AG08396 (cell line): ENCODE measurements at places on chromosomes 13 and 19.

DNA sequence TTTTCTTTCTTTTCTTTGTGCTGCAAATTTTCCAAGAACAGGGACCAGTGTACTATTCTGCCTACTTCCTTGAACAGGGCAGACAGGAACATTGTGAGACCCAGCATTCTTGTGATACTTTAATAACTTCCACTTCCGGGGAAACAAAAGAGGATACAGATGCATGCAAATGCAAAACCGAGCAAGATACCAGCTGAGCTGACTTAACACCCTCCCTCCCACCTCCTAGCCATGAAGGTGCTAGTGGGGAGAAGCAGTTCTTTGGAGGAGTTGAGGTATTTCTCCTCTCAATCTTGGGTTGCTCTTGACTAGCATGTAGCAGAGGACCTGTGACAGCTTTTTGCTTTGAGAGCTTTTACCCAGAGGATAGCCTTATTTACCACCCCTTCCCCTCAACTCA, 111.2 kb downstream of the KLF5 start:
- DNase-seq = no peak

GRCh38 chr19:11296264-11296663, 304 bp downstream of the TSPAN16 start:
- DNase-seq = no peak

- peak; percentile 59 for DNase-seq
Measured at GRCh38 chr19:10228920-10229319, 2.2 kb downstream of the S1PR2 start.

DNA sequence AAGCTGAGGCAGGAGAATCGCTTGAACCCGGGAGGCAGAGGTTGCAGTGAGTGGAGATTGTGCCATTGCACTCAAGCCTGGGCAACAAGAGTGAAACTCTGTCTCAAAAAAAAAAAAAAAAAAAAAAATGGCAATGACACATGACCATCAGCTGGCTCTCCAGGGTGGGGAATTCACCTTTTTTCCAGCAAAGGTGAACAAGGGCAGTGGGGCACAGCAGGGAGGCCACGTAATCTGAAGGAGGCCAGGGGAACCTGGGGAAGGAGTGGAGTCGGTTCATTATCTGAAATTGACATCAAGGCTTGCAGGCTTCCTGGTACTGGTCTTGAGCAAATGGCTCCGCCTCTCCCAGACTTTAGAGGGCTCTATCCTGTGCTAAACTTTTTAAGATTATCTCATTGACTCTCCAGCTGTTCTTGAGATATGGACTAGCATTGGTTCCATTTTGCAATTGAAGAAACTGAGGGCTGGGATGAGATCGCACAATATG, 28.1 kb downstream of the KEAP1 start:
- peak; percentile 1 for DNase-seq

DNA sequence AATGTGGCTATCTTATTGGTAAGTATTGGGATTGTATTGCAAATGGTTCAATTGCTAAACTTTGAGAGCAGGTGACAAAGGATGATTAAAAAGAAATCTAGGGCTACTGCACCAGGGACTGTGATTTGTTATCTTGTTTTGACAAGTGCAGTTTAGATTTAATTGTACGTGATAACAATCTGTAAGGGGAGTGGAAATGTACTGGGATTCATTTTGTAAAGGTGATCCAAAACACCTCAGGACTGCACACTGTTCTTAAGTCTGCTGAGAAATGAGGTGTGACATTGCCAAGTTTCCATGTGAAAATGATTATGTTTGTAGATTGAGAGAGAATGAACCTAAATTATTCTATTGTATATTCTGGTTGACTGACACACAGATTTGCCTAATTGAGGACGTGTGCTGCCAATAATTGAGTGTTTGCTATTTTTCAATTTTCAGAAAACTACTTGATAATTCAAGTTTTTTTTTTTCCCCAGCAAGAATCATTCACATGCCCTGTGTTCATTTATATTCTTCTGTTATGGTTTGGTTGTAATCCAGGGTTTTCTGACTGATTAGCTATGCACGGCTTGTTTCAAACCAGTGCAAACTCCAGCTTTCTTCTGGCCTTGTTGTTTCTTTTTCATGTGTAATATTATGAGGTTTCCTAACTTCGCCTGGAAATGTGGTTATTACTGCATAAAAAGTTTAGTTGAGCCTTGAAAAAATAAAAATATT, 308.0 kb downstream of the OLFM4 start:
- DNase-seq = no peak

DNA sequence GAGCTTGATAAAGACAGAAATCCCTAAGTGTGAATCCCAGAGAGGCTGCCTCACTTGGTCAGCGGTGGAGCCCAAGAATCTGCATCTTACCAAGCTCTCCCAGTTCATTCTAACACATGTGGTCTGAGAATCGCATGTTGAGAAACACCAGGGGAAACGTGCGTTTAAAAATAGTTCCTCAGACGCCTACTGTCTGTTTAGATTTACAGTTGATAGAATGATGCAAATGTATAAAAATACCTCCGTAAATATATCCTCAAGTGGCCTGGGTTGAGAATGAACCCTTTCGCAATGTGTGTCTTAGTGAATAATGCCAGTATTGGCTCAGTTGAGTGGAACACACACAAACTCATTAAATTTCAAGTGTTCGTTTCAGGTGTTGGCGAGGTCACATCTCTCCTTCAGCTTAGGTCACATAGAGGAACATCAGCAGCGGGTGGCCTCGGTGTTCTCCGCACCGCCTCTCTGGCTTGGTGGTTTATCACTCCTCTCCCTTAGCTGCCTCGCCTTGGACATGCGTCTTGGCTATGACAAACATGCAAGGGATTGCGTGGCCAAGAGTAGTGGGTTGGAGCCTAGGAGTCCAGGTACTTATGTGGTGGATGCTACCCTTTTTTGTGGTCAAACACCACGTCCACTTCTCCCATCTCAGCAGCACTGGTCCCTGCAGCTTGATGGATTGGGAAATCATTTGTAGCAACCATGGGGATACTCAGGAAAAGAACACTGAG, 117.6 kb upstream of the SPATA13 start:
- no peak for DNase-seq

DNA sequence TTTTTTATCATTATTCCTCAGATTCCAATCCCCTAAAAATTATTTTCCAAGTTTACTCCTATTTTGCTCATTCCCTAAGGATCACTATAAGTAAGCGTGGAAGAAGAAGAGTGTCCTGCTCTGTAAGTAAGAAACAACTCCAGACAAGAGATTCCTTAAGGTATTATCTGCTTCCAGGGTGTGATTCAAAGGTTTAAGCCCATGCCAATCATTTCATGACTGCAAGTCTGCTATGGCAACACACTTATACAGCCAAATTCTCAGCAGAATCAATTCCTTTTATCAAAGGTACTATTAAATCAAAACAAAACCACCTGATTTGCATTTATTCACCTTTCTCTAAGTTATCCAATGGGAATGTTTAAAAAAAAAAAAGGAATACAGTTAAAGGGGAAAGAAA, 43.7 kb downstream of the FOXO1 start:
- DNase-seq = no peak

DNA sequence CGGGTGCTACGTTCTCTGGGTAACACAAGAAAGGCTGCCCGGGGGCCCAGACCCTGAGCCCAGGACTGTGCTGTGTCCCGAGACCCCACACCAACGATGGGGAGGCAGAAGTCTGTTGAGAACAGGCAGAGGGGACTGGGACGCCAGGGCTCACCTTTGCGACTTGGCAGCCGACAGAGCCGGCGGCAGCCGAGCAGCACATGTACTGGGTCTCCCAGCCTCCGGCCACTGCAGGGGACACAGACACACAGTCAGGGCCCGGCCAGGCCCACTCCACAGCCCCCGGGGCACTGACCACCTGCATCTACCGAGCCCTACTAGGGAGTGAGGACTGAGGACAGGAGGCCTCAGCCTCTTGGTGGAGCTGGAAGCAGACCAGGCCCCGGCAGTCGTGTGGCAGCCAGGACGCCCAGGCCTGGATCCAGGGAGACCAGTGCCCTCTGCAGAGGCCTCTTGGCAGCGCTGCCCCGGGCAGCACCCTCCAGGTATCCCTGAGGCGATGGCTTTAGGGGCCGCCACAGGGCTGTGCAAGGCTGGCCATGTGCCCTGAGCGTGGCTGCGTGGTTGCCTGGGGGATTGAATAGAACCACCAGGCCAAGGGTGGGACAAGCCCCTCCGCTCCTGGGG, 5.6 kb upstream of the ATP8B3 start:
- no peak for DNase-seq

DNA sequence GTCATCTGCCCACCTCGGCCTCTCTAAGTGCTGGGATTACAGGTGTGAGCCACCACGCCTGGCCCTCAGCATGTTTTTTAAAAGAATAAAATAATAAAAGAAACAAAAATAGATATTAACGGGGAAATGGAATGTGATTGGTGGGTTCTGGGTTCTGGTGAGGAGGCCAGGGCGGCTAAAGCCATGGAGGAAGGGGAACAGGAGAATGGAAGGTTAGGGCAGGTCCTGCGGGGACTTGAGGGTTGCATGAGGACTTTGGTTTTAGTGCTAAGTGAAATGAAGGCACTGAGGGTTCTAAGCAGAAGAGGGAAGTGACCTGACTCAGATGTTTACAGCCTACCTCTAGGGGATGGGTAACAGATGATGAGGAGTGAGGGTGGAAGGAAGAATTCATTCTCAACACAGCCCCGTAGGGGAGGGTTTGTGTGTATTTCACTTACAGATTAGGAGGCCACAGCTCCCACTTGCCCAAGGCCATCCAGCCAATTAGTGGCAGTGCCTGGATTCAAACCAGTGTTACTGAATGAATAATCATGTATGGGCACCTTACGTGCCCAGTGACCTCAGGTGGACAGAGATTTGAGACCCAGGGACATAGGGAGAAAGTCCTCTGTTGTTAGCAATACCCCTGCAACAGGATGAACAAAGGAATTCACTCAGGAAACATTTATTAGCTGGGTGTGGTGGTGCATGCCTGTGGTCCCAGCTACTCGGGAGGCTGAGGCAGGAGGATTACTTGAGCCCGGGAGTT, 6.7 kb upstream of the MRPL4 start:
- no peak for DNase-seq

- DNase-seq = no peak
Measured at GRCh38 chr19:49814010-49814409, 918 bp upstream of the FUZ start.

DNA sequence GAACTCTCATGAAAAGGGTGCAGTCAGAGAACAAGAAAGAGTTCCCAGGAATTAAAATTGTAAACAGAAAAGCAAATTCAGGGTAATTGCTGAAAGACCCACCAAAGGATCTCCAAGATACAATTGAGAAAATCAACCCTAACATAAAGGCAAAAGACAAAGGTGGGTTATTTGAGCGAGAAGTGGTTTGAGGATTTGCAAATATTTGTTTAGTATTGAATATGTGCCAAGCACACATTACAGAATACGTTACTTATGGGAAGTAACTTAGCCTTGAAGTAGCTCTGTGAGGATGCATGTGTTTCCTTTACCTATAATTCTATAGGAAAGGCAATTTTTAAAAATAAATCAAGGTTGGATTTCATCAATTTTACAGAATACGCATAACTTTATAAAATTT, 10.0 kb upstream of the CEACAM21 start:
- no peak for DNase-seq

- DNase-seq = no peak
Measured at GRCh38 chr13:34647379-34648150, 294.5 kb upstream of the NBEA start.

- no peak for DNase-seq
Measured at GRCh38 chr19:3113100-3114017, 19.2 kb downstream of the GNA11 start.

DNA sequence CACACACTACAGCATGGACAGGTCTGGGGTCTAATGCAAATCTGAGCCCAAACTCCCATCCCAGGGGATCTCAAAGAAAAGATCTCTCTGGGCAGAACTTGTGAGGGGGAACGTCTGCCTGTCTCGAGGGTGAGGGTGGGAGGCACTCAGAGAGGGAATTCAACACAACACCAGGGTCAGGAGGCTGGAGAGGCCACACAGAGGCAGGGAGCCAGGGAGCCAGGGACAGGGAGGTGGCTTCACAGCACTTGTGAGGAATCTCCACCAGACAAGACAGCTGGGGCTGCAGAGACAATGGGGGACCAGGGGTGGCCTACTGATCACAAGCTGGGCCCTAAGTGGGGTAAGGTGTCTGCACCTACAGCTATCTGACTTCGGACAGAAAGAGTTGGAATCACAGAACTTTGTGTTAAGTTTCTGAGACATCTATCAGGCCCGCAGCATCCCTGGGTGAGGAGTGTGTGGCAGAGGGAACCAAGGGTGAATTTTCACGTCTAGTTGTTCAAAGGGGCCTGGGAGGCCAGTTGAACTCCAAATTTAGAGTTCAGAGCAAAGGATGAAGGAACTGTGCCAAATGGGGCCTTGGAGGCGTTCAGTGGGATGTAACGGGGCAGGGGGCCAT, 12.7 kb upstream of the AKAP8L start:
- no peak for DNase-seq

GRCh38 chr19:2087621-2088100, 8.5 kb downstream of the MOB3A start:
- no peak for DNase-seq

DNA sequence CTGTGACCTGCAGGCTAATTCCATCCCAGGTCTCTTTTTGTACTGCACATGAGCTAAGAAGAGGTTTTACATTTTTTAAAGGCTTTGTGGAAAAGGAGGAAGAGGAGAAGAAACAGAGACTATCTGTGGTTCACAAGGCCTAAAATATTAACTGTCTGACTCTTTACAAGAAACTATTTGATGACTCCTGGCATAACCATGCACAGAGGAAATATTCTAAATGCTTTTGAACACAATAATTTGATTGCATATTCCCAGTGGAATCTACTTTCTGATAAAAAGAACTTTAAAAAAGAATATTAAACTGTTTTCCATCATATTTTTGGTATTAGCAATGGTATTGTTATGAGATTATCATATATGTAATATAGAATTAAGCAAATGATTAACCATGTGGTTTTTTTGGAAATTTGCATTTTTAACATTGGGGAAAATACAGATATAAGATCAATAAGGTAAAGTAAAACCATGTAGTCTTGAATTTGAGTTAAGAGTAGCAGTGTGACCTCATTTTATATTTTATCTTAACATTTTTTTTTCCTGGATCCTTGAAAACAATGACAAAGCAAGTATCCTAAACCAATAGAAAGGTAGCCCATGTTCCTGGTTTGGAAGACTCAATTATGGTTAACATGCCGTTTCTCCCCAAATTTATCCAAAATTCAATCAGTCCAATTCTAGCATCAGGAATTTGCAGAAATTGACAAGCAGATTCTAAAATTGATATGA, 251.0 kb downstream of the UQCRFS1 start:
- DNase-seq = peak; percentile 25

GRCh38 chr13:29918845-29919244, 68.4 kb upstream of the UBL3 start:
- DNase-seq = peak; percentile 34

- DNase-seq = no peak
Measured at GRCh38 chr13:38707460-38707859, 20.6 kb downstream of the FREM2 start.

DNA sequence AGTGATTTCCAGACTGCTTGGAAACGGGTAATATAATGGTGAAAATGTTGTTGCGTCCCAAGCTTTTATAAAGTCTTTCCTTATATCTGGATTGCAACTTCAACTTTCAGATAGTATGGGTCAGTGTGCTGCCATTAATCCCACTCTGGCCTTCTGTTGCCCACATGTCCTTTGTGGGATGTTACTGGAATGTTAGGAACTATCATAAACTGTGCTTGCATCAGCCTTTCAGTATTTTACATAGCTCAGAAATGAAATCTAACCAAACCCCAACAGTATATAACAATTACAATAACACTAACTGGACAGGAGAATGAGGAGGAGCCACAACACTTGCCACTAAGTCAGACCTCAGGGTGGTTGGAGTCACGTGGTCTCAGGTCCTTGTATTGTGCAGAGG, 78.9 kb downstream of the LNX2 start:
- no peak for DNase-seq

GRCh38 chr19:23281663-23282276, 31.6 kb upstream of the ZNF724 start:
- DNase-seq = no peak

- no peak for DNase-seq
Measured at GRCh38 chr19:608155-609003, 18.7 kb downstream of the HCN2 start.
